Fibroblast of the aortic adventitia (primary cell): ENCODE measurements at places on chromosomes 1 and 21. TPM values are rescaled to one million over a fixed set of nuclear protein-coding genes. Genes with fewer than 3 reads are reported as not detected.

Gene C1QC
- not detected in 2 replicates for total RNA-seq

Gene KIF2C
- total RNA-seq, result 1.1 and 23.0 TPM in 2 replicates

Gene OR10J1
- total RNA-seq, result not detected in 2 replicates

GRCh38 chr1:13818926-13819325, 118.9 kb downstream of the PRDM2 start:
- DNase-seq, result no peak

DNA sequence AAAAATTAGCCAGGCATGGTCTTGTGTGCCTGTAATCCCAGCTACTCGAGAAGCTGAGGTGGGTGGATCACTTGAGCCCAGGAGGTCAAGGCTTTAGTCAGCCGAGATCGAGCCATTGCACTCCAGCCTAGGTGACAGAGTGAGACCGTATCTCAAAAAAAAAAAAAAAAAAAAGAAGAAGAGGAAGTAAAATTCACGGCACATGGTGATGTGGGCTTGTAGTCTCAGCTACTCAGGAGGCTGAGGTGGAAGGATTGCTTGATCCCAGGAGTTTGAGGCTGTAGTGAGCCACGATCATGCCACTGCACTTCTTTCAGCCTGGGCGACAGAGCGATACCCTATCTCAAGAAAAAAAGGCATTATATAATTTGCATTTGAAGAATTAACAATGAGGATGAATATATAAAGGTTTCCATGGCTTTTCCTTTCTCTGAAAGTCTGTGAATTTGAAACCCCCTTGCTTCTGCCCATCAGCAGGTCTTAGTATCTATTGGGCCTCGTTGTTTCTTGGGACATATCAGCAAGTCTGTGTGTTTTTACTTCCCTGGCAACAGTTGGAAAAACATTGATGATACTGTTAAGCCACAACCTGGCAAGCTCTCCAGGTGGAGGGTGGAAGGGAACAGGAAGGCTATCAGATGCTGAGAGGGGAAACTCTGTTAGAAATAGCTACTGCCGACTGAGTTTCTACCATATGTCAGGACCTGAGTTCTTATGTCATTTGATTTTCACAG, 4.6 kb upstream of the PLA2G2D start:
- DNase-seq, result peak; percentile 18
